ENCODE measurements at places on chromosomes 5 and 9.

GRCh38 chr5:52811067-52811749, 23.5 kb downstream of the ITGA1 start:
- no peak overlapping the region for H3K4me3 ChIP-seq
- peaks cover 3% of the 10 kb centered on the region for H3K4me1 ChIP-seq
- peak; percentile 12 for DNase-seq
- no peaks in the 10 kb centered on the region for H3K27me3 ChIP-seq
- no peak overlapping the region for H3K27ac ChIP-seq

- H3K27ac ChIP-seq: no peak overlapping the region
- no peak overlapping the region for H3K4me3 ChIP-seq
- H3K36me3 ChIP-seq: no peaks in the 10 kb centered on the region
- no peaks in the 10 kb centered on the region for H3K27me3 ChIP-seq
Observed at GRCh38 chr9:112601636-112602035, 115.0 kb downstream of the KIAA1958 start.

GRCh38 chr5:1538741-1539392, 15.1 kb upstream of the LPCAT1 start:
- no peaks in the 10 kb centered on the region for H3K36me3 ChIP-seq
- H3K4me3 ChIP-seq: no peak overlapping the region
- H3K4me1 ChIP-seq: peaks cover 2% of the 10 kb centered on the region
- H3K27me3 ChIP-seq: no peaks in the 10 kb centered on the region

DNA sequence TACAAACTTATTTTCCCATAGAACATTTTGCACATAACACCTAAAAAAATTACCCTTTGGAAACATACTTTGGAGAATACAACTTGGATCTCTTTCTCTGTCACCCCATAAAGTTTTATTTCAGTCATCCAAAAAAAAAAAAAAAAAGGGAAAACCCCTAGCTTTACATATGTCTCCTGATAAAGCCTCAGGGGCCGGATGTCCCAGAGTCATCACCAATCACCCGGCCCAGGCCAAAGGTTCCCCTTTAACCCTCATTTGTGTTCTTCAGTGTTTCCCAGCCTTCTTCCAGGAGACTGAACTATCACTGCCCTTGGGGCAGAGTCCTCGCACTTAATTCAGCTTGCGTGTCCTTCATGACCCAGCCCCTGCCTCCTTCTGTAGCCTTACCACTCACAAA, 28.8 kb downstream of the ANXA6 start:
- H3K4me1 ChIP-seq: peaks cover 5% of the 10 kb centered on the region
- no peaks in the 10 kb centered on the region for H3K27me3 ChIP-seq
- H3K27ac ChIP-seq: no peak overlapping the region
- H3K4me3 ChIP-seq: no peak overlapping the region
- no peaks in the 10 kb centered on the region for H3K36me3 ChIP-seq

DNA sequence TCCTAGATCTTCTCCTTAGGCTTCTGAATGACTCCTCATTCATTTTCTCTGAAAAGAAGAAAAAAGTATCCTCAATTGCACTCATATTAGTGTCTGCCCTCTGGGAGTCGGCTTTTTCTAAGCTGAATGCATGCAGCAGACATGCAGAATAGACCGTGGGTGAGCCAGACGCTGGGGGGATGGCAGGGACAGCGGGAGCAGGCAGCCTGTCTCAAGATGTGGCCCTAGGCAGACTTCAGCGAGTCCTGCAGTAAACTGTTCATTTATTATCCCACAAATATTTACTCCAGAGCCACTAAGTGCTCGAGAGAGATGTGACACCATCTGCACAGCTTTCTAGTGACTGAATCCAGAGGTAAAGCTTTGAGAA, 164.9 kb upstream of the RAI14 start:
- no peaks in the 10 kb centered on the region for H3K27me3 ChIP-seq
- no peak overlapping the region for H3K4me3 ChIP-seq
- H3K27ac ChIP-seq: peak overlapping the region; percentile 58
- no peaks in the 10 kb centered on the region for H3K36me3 ChIP-seq
- peaks cover 26% of the 10 kb centered on the region for H3K4me1 ChIP-seq
- no peak for DNase-seq
